ENCODE measurements at places on chromosomes 1 and 21.

GRCh38 chr21:42760951-42761751, 107.7 kb downstream of the PDE9A start:
- peak; percentile 50 for DNase-seq

DNA sequence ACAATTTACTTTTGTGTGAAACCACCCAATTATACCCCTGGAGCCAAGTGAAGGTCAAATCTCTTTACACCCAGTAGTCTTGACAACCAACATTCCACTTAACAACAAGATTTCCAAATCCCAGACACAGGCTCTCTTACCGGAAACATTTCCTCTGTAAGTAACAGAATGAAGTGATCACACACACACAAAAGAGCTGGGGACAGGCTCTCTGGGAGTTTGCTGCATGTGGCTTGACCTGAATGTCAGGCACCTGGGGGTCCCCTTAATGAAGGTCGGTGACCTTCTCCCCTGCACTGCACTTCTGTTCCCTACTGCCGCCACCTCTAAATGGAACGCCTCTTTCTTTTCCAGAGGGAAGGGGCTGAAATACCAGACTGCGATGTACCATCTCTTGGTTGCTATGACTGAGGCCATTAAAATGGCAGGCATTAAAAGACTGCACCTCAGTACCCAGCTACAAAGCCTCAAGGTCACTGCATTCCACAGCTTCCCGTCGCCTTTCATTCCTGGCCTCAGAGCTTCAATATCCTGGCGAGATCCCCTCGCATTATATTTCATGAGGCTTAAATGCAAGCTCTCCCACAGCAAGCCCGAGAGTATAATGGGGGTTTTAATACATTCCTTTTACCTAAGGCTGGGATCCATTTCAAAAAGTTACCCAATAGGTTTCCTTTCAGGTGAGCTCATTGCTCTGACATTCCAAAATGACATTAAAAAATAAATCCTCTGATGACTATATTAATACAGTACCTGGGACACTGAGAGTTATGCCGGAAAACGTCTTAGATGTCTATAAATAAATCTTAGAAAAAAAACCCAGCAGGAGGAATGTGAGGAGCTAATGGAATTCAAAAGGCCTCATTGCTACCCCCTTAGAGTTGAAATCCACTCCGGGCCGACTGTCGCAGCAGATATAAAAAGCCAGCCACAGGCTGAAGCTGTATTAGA, 90.9 kb upstream of the DIRAS3 start:
- no peak for DNase-seq

DNA sequence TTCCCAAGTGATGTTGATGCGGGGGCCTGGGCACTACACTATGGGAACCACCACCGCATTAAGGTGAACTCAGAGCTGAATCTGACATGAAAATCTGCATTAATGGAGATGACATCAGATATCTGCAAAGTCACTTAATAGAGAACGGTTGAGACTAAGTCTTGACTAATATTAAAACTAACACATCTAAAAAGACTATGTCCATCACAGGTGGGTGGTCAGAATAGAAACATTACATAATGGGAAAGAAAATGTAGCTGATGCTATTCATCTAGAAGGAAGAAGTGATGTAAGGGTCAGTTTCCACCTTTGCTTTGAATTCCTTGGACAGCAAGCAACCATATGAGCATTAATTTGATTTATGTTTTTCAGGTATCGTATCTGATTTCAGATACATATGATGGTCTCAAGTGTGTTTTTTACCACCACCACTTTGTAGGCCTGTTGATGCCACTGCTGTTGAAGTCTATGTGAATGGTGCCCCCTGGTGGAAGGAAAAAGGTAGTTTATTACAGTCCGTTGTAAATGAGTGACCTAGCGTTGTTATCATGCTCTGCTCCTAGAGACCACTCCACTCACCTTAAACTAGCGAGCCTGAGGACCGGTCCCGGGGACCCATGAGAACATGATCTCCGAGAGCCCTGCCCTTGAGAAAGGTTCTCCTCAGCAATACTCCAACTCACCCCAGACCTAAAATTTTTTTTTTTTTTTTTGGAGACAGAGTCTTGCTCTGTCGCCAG, 73.5 kb downstream of the BACH1 start:
- peak; percentile 47 for DNase-seq

DNA sequence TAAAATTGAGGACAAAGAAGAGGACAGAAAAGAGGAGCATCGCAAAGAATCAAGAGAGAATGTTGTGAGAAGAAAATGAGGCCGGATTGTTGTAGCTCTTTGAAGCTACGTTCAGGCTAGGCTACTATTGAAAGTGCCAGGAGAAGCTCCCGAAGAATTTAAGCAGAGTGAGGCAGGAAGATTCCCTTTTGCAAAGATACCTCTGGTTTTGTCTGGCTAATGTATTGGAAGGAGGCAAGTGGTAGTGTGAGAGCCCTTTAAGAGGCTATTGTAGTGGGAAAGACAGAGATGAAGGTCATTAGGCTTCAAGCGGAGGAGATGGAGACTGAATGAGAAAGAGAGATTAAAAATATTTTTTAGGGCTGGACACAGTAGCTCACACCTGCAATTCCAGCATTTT, 476.9 kb upstream of the ADGRL2 start:
- DNase-seq: no peak

DNA sequence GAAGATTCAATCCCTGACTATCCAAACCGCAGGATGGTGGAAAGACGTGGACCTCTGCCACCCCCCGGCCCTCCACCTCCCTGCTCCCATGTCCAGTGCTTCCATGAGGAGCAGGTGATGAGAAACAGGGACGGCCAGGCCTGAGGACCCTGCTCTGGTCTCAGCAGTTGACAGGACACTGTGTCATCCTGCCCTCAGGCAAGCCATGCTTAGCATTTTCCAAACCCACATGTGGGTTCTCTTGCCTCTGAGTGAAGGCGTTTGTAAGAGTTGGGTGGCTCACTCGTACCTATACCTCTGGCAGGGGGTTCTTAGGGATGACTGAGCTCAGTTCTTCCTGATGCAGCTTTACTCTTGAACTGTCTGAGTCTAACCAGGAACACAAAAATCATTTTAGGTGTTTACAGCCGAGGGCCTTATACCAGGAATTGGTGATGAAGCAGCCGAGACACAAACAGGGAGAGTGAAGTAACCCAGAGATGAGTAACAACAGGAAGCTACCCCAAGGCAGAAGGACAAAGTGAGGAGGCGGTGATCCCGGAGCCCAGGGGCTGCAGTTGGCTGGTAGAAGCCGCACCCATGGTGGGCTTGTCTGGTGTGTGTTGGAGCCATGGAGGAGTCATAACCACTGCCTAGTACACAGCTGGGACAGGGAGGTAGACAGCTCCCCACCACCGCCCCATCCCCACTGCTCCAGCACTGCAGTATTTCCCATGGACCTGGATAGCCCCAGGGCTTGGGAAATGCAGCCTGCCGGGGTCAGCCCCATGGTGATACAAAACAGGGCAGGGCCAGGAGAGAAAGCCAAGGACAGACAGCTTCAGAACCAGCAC, 21.4 kb downstream of the MYBPH start:
- DNase-seq: no peak

- no peak for DNase-seq
These were observed 71.1 kb downstream of the MATN1 start for GRCh38 chr1:30652152-30652841.

GRCh38 chr1:33727310-33727709, 136.6 kb upstream of the HMGB4 start:
- DNase-seq: no peak

DNA sequence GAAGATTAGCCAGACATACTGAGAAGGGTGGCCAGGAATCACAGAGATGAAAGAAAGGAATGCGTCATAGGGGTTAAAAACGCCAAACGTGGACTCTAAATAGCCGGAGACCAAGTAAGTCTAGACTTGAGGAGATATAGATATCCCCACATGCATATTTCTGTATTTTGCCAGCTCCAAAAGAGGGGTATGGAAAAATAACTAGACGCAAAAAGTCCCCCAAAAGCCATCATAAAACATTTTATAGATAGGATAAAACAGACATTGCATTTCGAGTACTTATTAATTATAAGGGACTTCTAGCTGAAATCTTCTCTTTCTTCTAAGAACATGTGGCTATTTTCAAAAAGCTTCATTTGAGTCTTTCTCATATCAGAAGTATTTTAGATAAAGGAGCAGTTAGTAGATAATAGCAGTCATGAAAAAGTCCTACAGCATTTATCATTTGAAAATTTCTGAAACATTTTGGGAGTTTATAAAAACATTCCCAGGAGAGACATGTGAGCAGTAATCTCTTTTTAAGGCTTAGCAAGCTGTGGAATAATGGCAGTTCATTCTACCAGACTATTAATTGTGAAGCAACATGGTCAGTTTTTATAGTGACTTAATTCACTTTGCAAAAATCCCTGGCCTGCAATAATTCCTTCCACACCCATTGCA, 6.1 kb downstream of the KIF26B start:
- no peak for DNase-seq

GRCh38 chr1:28437264-28437923, 67.9 kb downstream of the PHACTR4 start:
- DNase-seq: no peak

GRCh38 chr1:229625915-229626831, at the start of the genes TAF5L and URB2:
Gene TAF5L (minus strand): TSS chr1:229626122. CDS start chr1:229614482, 11,640 bp downstream.
Gene URB2 (plus strand): TSS chr1:229626247. CDS start chr1:229627634, 1,387 bp downstream.
- no peak for DNase-seq

- no peak for DNase-seq
These were observed 1.4 kb upstream of the STMN1 start for GRCh38 chr1:25907601-25908000.

- no peak for DNase-seq
These were observed 67.1 kb upstream of the PGBD5 start for GRCh38 chr1:230493264-230493663.

- no peak for DNase-seq
These were observed 83.4 kb downstream of the SLC16A1 start for GRCh38 chr1:112872551-112872962.

DNA sequence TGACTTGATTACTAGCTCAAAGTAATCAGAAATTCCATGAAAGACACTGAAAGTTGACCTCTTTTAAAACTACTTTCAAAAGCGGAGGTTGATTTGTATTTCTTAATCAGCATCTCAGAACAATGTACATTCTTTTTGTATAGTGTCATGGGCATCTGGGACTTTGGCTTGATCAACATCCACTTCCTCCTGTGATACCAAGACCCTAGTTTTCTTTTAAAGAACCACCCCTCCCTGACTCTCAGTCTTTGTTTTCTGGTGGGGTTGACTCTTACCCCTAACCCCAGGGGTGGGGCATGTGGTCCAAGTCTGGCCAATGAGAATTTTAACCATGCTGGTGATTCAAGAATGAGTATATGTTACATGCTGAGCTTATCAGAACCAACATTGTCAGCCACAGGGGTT, 21.7 kb upstream of the IRF2BP2 start:
- DNase-seq: no peak

GRCh38 chr1:94247138-94248094, 10.0 kb upstream of the ARHGAP29 start:
- no peak for DNase-seq

DNA sequence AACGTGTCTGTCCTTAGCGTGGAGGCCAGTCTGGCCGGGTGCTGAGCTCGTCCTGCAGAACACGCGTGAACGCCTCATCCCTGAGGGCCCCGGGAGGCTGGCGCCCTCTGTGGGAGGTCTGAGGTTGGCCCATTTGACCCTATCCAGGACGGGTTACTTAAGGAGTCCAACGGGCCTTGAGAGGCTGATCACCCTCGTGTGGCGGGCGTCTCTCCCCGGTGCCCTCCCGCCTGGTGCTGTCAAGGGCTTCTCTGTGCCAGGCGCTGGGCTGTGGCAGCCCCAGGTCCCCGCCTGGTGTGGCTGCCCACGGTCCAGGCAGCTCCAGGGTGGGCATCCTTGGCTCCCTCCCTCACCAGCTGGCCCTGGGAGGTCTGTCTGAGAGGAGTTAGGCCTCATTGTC, 9.7 kb downstream of the SKI start:
- no peak for DNase-seq

DNA sequence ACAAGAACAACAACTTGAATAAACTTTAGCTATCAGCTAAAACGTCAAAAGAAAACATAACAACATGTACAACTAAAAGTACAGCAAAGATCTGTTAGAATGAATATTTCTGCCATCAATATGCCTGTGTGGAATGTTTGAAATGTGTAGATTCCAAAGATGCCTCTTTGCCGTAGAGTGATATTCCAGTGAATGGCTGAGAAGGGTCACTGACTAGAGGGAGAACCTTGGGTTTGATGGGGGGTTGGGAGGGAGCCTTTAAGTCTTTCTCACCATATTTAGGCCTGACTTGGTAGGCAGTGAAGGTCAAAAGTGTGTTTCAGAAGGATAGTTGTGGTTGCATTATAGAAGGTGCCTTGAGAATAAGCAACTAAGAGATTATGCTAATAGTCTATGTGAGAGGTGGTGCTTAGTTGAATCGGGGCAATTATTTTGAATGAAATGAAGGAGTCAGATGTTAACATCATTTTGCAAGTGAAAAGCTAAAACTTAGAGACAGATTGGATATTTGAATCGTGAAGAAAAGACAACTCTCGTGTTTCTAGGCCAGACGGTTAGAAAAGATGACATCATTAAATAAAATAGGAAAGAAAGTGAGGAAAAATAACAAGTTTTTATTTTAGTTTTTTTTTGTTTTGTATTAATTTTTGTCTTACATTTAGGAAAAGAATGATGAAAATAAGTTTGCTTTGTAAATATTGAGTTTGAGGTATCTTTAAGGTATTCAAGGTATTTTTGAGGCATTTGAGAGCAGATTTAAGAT, 53.8 kb downstream of the PLA2G4A start:
- DNase-seq: no peak

DNA sequence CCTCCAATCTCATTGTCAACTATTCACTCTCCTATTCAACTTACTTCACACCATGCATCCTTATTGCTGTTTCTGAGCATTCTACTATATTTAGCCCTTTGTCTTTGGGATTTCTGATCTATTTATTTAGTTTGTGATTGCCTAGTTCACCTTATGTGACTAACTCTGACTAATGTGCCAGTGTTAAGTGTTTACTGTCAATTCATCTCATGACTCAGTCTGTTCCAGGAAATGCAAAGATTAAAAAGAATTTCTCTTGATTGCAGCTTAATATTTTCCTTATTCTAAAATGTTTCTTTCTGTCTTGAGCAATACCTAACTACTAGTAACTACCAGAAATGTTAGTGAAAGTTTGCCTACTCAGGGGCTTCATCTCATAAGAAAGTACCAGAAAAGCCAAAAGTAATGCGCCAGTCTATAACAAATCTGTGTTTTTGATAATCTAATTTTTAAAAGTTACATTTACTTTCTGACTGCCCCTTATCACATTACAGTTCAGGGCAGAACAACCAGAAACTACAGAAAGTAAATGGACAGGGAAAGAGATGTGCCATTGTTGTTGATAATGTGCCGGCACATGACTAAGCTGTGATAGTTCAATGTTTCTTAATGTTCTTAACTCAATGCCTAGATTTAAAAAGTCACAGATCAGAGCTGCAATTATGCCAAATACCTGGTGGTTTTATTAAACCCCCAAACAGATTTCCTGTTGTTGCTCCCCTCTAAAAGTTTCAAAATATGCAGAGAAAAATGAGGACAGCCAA, 556.5 kb downstream of the PTBP2 start:
- DNase-seq: no peak

- no peak for DNase-seq
These were observed 101.5 kb downstream of the HFM1 start for GRCh38 chr1:91303165-91303564.
